ENCODE measurements at places on chromosomes 7 and 10. TPM values are rescaled to one million over a fixed set of nuclear protein-coding genes. Genes with fewer than 3 reads are reported as not detected.

Gene RBM20
- 0.04 TPM for polyA plus RNA-seq

Gene CFAP46
- 0.08 TPM for polyA plus RNA-seq

Gene TUBGCP2
- polyA plus RNA-seq = 85.2 TPM

GRCh38 chr7:147429961-147430360 lies 1160.6 kb upstream of the C7orf33 start:
- DNase-seq = no peak

DNA sequence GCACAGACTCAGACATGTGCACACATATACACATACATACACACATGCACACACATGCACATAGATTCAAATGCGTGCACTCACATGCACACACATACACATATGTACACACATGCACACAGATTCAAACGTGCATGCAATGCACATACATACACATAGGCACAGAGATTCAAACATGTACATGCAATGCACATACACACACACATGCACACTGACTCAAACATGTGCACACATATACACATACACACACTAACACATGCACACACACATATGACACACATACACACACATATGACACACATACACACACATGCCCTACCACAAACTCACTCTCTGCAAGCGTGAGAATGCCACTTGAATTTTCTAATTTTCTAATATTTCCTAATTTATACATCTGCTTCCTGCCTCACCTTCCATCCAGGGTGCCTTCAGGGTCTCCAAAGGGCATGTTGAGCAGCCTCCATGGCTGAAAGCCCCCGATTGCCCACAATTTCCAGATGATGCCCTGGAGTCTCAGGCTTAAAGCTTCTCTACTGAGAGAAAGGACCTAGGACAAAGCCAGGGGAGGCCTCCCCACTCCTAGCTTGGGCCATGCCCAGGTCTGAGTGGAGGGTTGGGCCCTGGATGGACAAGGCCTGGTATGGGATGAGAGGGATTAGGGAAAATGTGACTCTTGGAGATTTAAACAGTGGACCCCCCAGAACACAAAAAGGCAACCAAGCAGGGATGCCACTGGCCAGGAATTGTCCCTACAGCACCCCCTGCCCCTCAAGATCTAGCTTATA lies 487.1 kb downstream of the TCERG1L start:
- DNase-seq = no peak

DNA sequence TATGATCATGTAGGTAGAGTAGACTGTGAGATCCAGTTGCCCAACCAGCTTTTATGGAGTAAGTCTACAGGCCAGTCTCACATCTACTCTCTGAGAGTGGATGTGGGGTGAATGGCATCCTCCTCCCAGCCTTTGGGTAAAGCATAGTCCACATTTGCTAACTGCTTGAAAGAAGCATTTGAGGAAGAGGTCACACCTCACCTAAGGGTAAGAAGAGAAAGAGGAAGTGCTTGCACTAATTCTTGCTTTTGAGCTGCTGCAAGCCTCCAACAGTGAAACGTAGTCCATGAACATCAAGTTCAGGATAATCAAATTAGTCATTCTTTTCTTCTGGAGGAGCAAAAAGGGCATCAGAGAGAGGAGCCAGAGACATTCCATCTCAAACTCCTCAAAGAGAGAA lies 93.9 kb upstream of the AGR3 start:
- DNase-seq = no peak

DNA sequence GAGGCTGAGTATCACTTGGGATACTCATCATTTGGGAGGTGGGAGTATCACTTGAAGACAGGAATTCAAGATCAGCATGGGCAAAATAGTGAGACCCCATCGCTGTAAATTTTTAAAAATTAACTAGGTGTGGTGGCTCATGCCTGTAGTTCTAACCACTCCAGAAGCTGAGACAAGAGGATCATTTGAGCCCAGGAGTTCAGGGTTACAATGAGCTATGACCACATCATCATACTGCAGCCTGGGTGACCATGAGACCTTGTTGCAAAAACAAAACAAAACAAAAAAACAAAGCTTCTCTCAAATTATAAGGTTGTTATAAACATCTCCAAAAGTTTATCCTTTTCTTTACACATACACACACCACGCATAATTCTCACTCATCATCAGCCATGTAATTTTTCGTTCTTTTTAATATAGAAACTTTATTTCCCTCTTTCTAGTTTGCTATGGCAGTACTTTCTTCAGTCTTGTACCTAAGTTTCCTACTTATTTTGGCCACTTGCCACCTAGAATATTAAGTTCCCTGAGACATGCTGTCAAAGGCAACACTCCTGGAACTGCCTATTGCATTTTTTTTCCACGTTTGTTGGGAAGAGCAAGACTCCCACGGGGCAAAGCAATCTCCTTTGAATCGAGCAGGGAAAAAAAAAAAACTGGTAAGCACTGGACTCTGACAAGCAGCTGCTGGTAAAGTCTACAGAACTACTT lies 37.1 kb downstream of the SKIDA1 start:
- DNase-seq = no peak

DNA sequence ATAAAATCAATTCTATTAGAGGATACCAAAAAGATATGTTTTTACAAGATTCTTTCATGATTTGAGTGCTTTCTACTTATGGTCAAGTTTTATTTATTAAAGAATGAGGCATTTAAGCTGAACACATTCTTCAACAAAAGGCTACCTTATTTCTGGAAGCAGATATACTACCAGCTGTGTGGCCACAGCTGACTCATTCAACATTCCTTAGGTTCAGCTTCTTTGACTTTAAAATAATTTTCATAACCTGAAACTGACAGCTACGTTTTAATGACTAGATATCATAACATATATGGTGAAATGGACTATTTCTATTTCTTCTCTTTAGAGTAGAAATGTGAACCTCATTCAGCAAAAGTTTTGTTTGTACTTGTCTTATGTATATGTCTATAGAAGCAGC lies 414.2 kb upstream of the SEMA3C start:
- no peak for DNase-seq

DNA sequence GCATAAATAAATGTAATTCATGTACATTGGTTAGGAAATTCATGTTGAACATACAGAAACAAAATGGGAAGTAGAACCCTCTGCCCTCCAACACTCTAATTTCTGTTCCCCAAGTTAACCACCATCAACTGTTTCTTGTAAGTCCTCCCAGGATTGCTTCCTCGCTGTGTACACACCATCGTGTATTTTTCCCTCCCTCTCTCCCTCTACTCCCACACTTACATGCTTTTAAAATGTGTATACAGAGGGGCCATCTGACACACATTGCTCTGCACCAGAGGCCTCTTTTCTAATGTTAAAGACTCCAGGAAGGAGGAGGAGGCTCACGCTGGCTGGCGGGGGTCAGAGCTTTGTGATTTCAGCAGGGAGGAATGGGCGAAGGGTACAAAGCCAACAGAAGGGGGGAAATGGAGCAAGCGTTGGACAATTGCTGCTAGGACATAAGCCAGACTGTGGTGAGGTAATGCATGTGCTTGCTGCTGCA lies 1.9 kb upstream of the EPHA1 start:
- no peak for DNase-seq
